Endothelial cell of umbilical vein (primary cell): ENCODE measurements at places on chromosomes 3 and 15. TPM values are rescaled to one million over a fixed set of nuclear protein-coding genes. Genes with fewer than 3 reads are reported as not detected.
A peak's percentile ranks its signal among the peaks of the same experiment; 100 is the strongest.

Gene RARRES1
- polyA plus RNA-seq = 0.98 and 1.2 TPM in 2 replicates

Gene A4GNT
- polyA plus RNA-seq = not detected in 2 replicates

Gene SYNPR
- not detected in 2 replicates for polyA plus RNA-seq

DNA sequence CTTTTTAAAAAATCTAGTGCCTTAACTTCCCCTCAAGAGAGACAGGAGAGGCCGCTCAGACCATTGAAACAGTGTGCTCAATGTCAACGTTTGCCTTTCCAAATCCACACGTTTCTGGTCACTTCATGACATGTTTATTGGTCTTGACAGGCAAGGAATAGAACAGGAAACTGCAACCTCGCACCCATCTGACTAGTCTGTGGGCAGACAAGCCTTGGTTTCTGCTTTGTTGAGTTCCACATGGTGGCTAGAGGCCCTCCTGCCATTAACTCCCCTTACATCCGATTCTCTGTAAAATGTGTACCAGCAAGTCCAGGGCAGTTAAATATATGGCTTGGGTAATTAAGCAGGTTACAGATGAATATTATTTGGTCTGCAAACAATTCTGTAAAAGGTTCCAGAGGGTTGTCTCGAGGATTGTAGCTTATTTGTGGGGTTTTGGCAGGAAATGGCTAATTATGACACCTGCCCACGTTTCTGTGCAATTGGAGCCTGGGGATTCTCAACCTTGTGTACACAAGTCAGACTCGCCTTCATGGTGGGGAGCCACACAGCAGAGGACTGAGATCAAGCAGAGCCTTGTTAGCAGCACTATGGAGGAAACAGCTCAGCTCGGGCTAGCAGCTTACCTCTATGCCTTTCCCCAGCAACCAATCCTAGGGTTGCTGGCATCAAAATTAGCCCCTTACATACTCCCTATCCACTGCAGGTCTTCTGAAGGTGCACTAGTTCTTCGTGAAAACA is 317.5 kb upstream of the IGF1R start:
- no peak for DNase-seq

GRCh38 chr3:62003835-62004234 is 369.5 kb downstream of the FEZF2 start:
- DNase-seq = no peak

DNA sequence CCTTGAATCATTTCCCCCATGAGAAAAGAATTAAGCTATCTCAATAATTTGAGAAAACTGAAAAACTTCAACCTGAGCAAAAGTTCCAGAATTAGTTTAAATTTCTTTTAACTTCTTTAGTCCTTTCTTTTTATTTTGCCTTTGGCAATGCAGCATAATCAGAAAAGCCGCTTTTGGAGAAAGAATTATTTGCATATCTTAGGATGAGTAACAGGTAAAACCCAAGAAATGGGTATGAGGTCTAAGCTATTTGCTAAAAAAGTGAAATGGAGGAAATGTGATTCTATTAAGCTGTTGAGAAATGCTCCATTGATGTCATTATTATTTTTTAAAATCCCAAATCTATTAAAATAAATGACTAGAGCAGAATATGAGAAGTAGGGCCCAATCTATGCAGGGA is 1238.3 kb upstream of the GBE1 start:
- DNase-seq = no peak

DNA sequence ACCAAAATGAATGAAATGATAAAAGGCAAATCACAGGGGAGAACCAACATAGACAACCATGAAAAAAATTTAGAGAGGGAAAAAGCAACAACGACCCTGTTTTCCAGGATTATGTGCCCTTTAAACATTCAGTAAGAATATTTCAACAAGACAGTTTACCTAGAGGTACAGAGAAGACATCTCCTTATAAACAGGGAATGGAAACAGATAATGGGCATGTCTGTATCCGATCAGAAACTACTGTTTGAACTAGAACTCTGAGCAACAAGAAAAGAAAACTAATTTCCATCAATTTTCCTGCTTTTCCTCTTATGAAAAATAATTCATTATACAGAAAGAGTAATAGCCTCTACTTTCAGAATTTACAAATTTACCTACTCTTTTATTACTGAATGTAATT is 39.3 kb downstream of the DLG1 start:
- DNase-seq = no peak

DNA sequence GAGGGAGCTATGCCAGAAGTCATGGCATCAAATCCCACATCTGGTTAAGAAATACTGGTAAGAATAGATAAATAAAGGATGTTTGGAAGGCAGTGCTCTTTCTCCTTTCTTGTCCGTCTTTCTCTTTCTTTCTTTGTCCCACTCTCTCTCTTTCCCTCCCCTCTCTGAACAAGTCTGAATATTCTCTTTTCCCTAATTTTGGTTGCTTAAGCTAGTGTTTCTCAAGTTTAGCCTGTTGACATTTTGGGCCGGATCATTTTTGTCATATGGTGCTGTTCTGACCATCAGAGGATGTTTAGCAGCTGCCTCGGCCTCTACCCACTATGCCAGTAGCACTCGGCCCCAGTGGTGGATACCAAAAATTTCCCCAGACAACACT is 405.3 kb upstream of the C2CD4B start:
- no peak for DNase-seq

DNA sequence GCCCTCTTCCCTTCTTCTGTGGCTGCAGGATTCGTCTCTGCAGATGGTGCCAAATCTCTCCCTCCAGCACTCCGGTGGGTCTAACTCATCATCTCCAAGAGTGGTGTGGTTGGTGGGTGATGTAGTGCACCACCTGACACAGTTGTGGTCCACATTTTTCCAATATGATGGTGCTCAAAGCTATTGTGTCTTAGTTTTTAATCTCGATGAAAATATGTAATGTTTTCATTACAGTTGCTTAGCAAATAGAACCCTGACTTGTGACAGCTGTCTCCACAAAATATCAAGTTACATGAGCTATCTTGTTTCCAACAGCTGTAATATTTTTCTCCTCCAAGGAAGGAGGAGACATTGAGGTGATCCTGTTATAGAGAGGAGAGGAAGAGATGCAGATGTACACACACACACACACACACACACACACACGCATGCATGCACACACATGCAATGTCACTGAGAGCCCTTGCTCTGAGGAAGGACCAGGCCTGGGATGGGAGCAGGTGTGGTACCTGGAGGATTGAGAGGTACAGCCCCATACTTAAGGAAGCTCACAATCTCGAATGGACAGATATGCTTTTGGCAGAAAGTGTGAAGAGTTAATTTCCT is 15.7 kb upstream of the ESYT3 start:
- DNase-seq = no peak

DNA sequence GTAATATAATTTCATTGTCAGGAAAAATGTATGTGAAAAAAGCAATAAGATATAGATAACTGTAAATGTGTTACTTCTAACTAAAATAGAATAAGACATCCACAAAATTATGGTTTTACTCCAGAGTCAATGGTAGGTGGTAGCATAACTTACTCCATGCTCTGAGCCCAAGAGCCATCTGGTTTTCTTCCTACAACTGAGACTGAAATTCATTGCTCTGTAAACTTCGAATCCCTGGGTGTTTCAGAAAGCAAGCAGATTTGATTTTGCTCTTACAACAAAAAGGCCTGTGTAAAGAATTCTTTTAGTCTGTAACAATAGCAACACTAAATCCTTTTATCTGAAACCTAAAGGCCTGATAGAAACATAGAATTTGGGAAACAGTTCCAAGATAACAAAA is 805.9 kb downstream of the AGBL1 start:
- no peak for DNase-seq

- no peak for DNase-seq
These were observed 88.9 kb downstream of the EOMES start for GRCh38 chr3:27633224-27633545.

GRCh38 chr3:105527535-105527934 is 160.8 kb downstream of the ALCAM start:
- no peak for DNase-seq

DNA sequence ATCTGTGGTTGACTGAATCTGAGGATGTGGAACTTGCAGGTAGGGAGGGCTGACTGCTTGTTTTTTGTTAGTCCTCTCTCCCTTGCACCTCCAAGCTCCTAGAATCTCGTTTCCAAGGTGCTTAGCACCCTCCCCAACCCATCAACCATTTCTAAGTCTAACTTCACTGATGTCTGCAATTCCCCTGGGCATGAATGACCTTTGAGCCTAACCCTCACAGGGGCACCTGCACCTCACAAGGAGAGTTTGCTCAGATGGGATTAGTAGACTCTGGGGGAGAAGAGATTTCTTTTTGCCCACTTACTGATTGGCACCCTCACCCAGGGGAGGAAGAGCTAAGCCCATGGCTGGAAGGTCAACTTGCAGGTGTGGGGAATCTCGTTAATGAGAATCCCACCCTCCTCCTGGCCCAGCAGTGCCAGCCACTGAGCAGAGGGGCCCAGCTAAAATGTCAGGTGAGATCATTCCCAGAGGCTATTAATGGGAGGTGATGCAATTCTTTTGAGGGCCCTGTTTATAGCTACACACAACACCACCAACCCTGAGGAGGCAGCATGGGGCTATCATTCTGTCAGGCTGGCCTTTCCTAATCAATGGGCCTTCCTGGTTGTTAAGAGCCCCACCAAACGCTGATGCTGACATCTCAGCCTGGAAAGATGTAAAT is 81.6 kb upstream of the HERC1 start:
- DNase-seq = peak; percentile 17

GRCh38 chr15:63176302-63176701 is 13.1 kb upstream of the RAB8B start:
- DNase-seq = no peak

DNA sequence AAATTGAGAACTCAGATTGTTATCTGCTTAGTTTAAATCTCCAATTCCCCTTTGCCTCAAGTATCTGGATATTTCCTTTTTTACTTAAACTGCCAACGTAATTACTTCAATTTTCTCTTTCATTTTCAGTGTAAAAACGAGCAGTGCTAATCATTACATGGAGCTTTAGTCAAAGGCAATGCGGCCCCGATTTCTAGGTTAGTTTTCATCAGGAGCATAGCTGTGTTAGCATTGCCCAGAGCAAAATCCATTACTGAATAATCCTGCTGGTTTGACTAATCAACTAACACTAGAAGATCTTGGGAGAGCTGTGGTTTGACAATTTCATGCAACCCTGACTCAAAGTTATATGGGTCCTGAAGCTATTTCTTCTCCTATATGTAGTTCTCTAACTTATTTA is 46.2 kb downstream of the ZPLD1 start:
- no peak for DNase-seq

GRCh38 chr3:131388490-131388799 is 6.9 kb downstream of the NUDT16 start:
- peak; percentile 83 for DNase-seq
